Putamen (tissue), 1 donor: ENCODE measurements at places on chromosomes 13 and 19.

DNA sequence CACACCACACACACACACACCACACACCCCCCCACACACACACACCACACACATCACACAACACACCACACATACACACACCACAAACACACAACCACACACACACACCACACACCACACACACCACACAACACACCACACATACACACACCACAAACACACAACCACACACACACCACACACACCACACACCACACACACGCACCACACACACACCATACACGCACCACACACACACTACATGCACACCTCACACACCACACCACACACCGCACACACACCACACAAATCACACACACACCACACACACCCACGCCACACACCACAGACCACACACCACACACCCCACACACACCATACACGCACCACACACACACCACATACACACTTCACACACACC lies 83.5 kb downstream of the ZNF557 start:
- DNase-seq, result no peak

DNA sequence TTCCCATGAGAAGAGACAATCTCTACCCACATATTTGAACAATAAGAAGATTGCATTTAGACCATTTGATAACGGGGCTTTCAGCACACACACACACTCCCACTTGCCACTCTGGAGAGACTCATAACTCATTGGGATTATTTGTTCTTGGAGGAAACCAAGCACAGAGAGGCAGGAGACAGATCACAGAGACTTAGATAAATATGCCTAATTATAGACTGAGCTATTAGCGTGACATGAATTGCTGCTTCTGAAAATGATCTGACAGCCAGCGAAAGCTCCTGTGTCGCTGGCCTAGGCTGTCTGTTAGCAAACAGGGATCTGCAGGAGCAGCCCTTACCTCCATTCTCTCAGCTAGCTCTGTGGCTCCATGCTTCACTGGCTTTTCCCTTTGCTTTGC lies 111.4 kb downstream of the CCNA1 start:
- no peak for DNase-seq

DNA sequence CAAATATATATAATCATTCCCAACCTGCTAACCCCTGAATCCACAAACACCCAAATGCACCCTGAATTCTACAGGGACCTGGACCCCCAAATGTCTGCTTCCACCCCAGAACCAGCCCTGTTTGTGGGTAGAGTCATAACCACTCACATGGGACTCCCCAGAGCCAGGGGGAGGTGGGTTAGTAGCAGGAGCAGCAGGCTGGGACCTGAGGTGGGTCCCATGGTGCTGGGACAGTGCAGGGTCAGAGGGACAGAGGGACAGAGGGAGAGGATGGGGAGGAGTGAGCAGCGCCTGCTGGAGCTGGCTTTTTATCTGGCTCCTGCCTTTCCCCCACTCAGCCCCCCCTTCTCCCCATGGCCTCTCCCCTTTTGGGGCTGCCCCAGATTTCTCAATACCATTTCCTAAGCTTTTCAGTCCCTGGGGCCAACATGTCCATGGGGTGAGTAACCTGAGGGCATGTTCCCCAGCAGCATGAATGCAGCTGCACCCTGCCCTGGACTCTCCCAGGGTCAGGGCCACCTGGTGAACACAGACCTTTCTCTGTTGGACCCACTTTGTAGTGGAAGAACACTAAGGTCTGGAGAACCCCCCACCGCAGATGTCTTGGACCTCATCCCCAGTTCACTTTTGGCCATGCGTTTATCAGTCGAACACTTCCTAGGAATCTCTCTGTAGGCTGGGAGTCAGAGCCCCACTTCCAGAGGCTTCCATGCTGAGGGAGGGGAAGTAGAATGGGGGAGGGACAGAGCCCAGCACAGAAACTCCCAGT lies at the start of gene C3:
Gene C3, minus strand, starts transcription at position 282 of the 769 bp plus-strand sequence. Its CDS starts 61 bp downstream, at position 221.
- DNase-seq, result peak; percentile 50

DNA sequence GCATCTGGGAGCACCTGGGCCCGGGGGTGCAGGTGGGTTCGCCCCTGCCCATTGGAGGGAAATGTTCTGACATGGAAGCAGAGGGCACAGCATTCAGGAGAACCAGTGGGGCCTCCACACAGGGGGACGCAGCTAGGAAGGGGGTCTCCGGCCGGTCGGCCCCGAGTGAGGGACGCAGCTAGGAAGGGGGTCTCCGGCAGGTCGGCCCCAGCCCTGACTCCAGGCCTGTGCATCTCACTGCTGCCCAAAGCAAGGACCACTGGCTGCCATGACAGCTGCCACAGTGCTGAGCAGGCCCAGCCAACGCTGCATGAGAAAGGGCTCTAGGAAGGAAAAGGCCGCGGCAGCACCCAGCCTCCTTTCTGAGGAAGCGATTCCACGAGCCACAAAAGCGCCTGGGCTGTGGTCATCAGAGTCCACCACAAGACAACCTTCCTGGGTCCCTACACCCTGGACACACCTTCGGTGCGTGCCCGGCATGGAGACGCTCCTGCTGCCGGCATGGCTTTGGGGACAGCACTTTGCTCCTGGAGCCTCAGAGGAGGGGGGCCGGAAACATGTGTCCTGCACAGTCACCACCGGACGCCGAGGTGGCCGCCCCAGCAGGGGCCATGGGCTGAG lies 9.7 kb downstream of the RASA3 start:
- DNase-seq, result no peak
